Sciatic nerve (tissue), 2 donors: ENCODE measurements at places on chromosomes 16 and 17. TPM values are rescaled to one million over a fixed set of nuclear protein-coding genes. Genes with fewer than 3 reads are reported as not detected.

GRCh38 chr17:35612924-35613521, 25.9 kb downstream of the AP2B1 start:
- DNase-seq, result peak; percentile 66

DNA sequence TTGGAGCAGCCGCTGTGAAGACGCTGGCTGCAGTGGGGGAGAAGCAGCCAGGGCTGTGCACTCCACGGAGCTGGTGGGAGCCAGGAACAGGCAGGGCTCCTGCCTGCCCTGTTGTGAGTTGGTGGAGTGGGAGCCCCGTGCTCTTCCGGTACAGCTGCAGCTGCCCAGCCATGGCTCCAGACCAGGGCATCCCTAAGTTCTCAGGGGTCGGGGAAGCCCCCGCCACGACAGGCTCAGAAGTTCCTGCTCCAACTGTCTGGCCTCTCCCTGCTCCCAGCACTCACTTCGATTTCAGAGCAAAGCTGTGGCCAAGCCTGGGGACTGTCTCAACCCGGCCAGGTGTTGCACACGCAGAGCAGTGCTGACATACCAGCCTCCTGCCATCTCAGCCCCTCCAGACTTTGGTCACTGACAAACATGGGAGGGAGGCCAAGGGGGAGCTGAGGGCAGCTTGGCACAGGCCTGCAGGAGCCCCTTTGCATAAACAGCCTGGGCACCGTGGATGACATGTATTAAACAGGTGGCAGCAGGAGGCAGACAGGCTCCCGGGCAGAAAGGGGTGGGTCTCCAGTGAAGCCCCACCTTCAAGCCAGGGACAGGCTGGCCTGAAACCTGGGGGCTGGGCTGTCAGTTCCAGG, 13.9 kb upstream of the KDM8 start:
- DNase-seq, result no peak

MYOCD gene
- total RNA-seq, result 2.1 TPM

CD7 gene
- 2.5 TPM for total RNA-seq

MT1M gene
- total RNA-seq, result 6.7 TPM

TBC1D3D gene
- total RNA-seq, result not detected
